ENCODE measurements at places on chromosomes 6 and 20. TPM values are rescaled to one million over a fixed set of nuclear protein-coding genes. Genes with fewer than 3 reads are reported as not detected.

DNA sequence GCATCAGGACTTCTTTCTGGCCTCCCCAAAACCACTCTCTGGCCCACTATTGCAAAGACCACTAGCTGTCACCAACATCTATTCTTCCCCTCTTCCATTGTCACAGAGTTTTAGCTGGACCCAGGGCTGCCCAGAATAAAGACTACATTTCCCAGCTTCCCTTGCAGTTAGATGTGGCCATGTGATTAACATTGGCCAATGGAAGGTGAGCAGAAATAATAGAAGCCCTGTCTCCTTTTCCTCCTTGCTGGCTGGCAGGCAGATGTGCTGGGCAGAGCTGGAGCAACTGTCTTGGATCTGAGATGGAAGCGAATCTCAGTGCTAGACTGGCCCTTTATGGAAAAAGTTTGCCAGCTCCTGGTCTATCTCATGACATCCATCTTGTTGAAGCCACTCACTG, 97.0 kb downstream of the KCNB1 start:
- no peak for DNase-seq
- no peaks in the 10 kb centered on the region for H3K36me3 ChIP-seq
- no peaks in the 10 kb centered on the region for H3K4me1 ChIP-seq
- H3K27ac ChIP-seq = no peak overlapping the region
- no peak overlapping the region for H3K4me3 ChIP-seq
- H3K27me3 ChIP-seq = no peaks in the 10 kb centered on the region

GRCh38 chr6:105711216-105711615, 308.3 kb upstream of the PREP start:
- no peaks in the 10 kb centered on the region for H3K27me3 ChIP-seq
- no peaks in the 10 kb centered on the region for H3K4me1 ChIP-seq
- H3K27ac ChIP-seq = no peak overlapping the region
- no peak for DNase-seq
- H3K36me3 ChIP-seq = no peaks in the 10 kb centered on the region

- no peak for DNase-seq
- H3K4me1 ChIP-seq = no peaks in the 10 kb centered on the region
- no peaks in the 10 kb centered on the region for H3K27me3 ChIP-seq
- H3K27ac ChIP-seq = no peak overlapping the region
- no peaks in the 10 kb centered on the region for H3K36me3 ChIP-seq
Measured at GRCh38 chr6:154548130-154548830, 37.8 kb upstream of the CNKSR3 start.

DNA sequence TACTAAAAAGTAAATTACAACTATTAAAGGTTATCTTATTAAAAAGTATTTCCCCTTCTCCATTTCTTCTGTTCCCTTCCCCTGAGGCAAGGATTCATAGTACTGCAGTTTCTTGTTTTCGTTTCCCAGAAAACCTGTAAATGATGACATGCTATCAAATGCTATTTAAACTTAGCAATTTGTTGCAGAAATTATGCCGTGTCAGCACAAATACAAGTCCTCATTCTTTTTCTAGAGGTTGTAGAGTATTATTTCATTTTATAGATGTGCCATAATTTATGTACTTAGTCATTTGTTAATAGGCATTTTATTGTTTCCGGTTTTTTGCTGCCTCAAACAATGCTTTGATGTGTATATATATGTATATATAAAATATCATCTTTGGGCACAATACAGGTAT, 268.4 kb downstream of the PLCB1 start:
- no peak overlapping the region for H3K4me3 ChIP-seq
- no peaks in the 10 kb centered on the region for H3K27me3 ChIP-seq
- no peaks in the 10 kb centered on the region for H3K36me3 ChIP-seq
- no peak for DNase-seq

- no peaks in the 10 kb centered on the region for H3K36me3 ChIP-seq
- no peak overlapping the region for H3K27ac ChIP-seq
- no peak overlapping the region for H3K4me3 ChIP-seq
- DNase-seq = no peak
Measured at GRCh38 chr20:8470156-8470555, 338.1 kb downstream of the PLCB1 start.

GRCh38 chr6:158376631-158377081, 64.4 kb downstream of the TULP4 start:
- H3K27me3 ChIP-seq = no peaks in the 10 kb centered on the region
- no peak for DNase-seq
- H3K4me1 ChIP-seq = no peaks in the 10 kb centered on the region
- H3K36me3 ChIP-seq = no peaks in the 10 kb centered on the region
- H3K4me3 ChIP-seq = no peak overlapping the region

- no peak for DNase-seq
- no peaks in the 10 kb centered on the region for H3K27me3 ChIP-seq
- H3K4me1 ChIP-seq = no peaks in the 10 kb centered on the region
- H3K36me3 ChIP-seq = no peaks in the 10 kb centered on the region
- no peak overlapping the region for H3K27ac ChIP-seq
Measured at GRCh38 chr20:53510262-53510661, 83.4 kb downstream of the ZNF217 start.

DNA sequence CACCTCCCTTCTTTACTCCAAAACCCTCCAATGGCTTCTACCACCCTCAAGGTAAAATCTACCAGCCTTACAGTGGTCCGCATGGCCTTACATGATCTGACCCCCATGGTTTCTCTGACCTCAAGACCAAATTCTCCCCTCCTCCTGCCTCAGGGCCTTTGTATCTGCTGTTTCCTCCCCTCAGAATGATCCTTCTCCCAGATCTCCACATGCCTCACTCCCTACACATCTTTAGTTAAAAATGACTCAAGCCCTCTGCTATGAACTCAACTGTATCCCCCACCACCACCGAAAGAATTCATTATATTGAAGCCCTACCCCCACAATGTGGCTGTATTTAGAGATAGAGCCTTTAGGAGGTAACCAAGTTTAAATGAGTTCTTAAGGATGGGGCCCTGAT, 4.1 kb downstream of the SLC23A2 start:
- no peaks in the 10 kb centered on the region for H3K27me3 ChIP-seq
- DNase-seq = no peak
- no peak overlapping the region for H3K4me3 ChIP-seq
- H3K36me3 ChIP-seq = peaks cover 5% of the 10 kb centered on the region
- H3K27ac ChIP-seq = no peak overlapping the region
- peaks cover 17% of the 10 kb centered on the region for H3K4me1 ChIP-seq

- no peaks in the 10 kb centered on the region for H3K27me3 ChIP-seq
- no peak overlapping the region for H3K4me3 ChIP-seq
- DNase-seq = no peak
- H3K36me3 ChIP-seq = no peaks in the 10 kb centered on the region
- H3K4me1 ChIP-seq = no peaks in the 10 kb centered on the region
- H3K27ac ChIP-seq = no peak overlapping the region
Measured at GRCh38 chr6:153960281-153960680, 78.8 kb upstream of the OPRM1 start.

- H3K27me3 ChIP-seq = no peaks in the 10 kb centered on the region
- H3K4me1 ChIP-seq = peaks cover 33% of the 10 kb centered on the region
- no peak for DNase-seq
- H3K36me3 ChIP-seq = no peaks in the 10 kb centered on the region
Measured at GRCh38 chr6:170143401-170144150, 147.3 kb downstream of the DLL1 start.

Gene CD24
- polyA plus RNA-seq = 0.23 TPM

Gene CSNK2A1
- 47.3 TPM for polyA plus RNA-seq

Gene SYNGAP1
- 0.48 TPM for polyA plus RNA-seq

Gene SLC13A3
- polyA plus RNA-seq = not detected

Gene GABRR1
- not detected for polyA plus RNA-seq
